Stimulated activated CD4-positive, alpha-beta T cell treated with anti-CD3 and anti-CD28 coated beads, Interleukin-1b, Interleukin-23, amount 100 ng/mL, for 24 hours (primary cell): ENCODE measurements at places on chromosomes 2 and 18.

DNA sequence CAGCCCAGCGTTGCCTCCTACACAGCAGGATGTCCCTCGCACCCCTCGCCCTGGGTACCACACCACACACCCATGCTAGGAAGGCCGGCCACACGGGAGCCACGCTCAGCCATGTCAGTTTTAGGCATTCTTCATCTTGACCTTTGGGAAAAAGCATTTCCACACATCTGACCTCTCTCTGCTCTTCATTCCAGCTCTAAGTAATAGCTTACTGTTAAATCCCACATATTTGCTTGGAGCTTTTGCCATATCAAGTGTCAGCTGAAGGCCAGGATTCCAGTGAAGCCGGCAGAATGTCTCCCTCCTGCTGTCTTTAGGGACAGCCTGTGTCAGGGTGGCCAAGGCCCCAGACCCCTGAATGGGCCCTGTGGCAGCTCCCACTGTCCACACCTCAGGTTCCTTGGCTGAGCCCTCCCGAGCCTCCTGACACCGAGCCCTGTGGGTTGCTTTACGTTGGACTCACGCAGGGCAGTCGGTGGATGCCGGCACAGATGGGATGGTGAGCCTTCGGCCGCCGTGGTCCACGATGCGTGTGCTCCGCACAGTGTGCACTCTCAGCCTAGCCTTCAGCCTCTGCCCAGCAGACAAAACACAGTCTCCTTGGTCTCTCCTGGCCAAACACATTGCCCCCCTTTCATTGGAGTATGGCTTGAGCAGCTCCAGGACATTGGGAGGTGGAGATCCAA, 202.0 kb downstream of the SEPTIN10 start:
- no peak for DNase-seq

DNA sequence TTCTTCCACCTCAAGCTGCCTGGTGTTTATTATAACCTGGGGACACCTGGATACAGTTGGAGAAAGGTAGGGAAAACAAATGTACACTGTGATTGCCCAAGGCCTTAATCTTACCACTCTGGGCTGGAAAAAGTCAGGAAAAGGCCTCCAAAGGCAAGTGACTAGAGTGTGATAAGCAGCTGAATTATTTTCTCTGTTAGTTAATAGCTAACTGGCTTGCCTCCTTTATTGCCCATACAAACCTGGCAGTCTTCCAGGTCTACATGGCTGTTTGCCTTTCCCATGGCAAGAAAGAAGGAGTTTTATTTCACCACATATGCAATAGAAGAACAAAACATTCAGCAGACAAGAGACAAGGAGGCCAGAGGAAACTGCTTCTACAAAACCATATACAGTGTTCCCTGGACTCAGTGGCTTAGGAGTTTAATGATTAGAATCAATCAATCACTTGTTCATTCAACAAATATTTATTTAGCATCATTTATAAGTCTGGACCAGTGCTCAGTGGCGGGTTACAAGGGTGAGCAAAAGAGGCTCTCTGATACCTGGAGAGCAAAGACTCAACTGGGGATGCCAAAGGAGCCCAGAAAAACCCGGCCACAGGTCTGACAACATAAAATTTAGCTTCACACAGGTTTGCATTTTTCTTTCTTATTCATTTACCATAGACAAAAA, 27.5 kb upstream of the SUCLG1 start:
- DNase-seq = no peak

- no peak for DNase-seq
These were observed 36.5 kb downstream of the SLC25A52 start for GRCh38 chr18:31723990-31724711.

- no peak for DNase-seq
These were observed 62.5 kb upstream of the RAPGEF4 start for GRCh38 chr2:172673056-172673683.

DNA sequence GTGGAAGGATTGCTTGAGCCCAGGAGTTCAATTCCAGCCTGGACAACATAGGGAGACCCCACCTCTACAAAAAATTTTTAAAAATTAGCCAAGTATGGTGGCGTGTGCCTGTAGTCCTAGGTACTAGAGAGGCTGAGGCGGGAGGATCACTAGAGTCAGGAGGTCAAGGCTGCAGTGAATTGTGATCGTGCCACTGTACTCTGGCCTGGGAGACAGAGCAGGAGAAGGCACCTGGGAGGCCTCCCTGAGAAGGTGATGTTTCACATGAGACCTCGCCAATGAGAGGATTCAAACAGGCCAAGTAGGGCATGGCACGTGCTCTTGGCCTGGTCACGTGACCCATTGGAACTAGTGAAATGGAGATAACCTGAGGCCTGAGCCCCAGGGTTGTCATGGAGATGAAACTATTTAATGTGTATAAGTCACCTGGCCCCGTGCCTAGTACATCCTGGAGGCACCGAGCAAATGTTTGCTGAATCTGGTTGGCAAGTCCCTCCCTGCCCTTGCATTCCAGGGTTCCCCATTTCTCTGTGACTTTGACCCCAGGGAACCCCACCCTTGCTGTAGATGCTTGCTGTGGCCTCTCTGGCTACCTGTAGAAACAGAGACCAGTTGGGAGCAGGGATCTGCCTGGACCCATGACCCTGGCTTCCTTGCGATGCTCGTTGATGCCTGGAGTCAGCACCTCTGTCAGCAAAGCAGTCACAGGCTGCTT, 26.1 kb upstream of the ROCK2 start:
- no peak for DNase-seq

- no peak for DNase-seq
These were observed 320.2 kb upstream of the UBE2E3 start for GRCh38 chr2:180660207-180660606.
